Motor neuron (in vitro differentiated cells): ENCODE measurements at places on chromosomes 7 and 10.

DNA sequence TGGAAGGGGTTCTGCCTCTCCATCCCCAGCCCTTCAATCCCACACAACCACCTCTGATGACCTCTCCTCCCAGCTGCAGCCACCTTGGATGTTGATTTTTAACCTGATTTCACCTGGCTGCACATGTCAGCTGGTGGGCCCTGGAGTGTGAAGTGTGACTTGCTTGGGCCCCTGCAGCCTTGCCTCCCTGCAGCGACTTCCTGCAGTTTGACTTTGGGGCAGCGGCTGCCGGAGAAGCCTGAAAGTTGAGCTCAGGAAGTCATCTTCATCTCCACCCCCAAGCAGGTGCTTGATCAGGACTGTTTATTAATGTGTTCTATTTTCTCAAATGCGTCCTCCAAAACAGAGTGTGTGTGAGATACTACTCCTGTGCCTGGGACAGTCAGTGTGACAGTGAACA lies 675.2 kb upstream of the GALNT17 start:
- no peak for ATAC-seq

DNA sequence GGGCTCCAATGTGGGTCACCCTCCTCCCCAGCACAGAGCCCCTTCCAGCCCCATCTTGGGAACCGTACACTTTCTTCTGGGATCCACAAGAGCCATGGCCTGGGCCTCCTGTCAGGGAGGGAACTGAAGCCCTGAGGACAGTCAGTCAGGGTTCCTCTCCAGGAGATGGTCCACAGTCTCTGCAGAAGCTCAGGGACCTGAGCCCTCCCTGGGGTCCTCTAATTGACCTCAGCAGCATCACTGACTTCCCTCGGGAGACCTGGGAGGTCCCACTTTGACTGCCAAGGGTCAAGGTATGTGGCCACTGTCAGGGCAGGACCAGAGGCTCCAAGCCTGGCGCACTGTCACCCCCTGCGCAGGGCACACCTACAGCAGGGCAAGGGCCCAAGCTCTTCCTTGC lies 32.3 kb downstream of the NOD1 start:
- ATAC-seq: no peak

- ATAC-seq: no peak
Observed at GRCh38 chr7:87759501-87759900, 116.7 kb downstream of the SLC25A40 start.

DNA sequence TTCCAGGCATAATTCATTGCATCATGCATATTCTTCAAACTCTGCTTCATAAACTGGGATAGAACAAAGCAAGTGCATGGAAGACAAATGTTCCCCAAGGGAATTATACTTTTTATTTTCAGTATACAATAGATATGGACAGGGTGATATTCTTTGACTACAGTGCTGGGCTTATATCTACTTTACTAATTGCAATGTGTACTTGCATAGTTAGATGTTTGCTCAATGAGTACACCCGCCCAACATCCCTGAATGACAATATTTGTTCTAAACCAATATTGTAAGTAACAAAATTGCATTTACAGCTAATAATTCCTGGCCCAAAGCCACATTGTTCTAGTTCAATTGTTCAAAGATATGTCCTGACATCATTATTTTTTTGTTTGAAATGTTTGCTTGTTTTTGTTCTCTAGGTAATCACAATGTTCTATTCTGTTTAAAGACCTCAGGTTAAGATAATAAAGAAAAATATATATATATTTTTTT lies 171.4 kb downstream of the PTN start:
- no peak for ATAC-seq
